ENCODE measurements at places on chromosomes 7 and 10.

- no peak for DNase-seq
Measured at GRCh38 chr7:71019706-71020105, 112.2 kb upstream of the GALNT17 start.

DNA sequence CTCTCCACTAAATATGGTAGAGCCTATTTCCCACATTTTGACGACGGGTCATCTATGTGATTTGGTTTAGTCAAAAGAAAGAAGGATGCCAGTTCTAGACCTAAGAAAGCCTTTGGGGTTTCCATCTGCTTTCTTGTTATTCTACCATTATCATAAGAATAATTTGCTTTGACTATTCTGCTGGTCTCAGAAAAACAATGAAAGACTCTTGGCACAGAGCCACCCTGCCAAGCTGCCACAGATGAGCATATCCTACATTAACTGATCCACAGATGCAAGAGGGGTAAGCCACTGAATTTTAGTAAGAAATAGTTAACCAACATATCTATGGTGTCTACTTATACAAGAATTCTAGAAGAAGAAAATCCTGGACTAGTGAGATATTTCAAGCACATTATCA, 158.6 kb upstream of the MAGI2 start:
- DNase-seq, result no peak

- no peak for DNase-seq
Measured at GRCh38 chr10:1451941-1452340, 285.4 kb downstream of the ADARB2 start.

DNA sequence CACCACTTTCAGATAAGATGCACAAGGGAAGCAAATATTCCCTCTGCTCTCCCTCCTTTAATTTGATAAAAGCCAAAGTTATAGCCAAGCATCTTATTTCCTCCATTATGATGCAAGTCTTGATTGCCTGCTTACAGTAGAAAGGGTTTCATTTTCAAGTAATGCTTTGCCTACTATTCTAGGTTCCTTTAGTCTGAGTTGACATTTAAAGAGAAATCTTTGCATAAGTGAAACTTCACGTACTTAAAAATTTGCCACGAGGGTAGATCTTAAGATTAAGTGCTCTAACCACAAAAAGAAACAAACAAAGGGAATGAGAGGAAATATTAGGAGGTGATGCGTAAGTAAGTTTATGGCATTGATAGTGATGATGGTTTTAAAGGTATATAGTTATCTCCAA, 78.1 kb upstream of the VWDE start:
- DNase-seq, result no peak

DNA sequence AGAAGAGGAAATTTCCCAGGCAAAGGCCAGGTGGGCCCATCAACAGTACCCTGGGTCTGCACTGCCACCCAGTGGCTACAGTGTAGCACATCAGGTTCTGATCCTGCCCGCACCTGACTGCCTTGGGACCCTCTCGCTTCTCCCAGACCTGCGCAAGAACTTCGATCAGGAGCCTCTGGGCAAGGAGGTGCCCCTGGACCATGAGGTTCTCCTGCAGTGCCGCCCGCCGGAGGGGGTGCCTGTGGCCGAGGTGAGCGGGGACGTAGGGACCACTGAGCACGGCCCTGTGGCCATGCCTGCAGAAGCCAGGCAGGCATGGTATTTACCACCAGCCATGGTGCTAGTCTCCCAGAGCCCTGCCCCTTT, 33.9 kb upstream of the SLC29A3 start:
- no peak for DNase-seq

GRCh38 chr10:13724484-13724883, 137.7 kb downstream of the PRPF18 start:
- no peak for DNase-seq

Data from activated T-helper 1 cell treated with anti-CD3 and anti-CD28 coated beads, Interleukin-2, amount 50 U/mL, for 16 hours (primary cell).